ENCODE measurements at places on chromosomes 5 and 9.

- DNase-seq = no peak
Measured at GRCh38 chr5:73126381-73126780, 6.0 kb downstream of the TMEM171 start.

DNA sequence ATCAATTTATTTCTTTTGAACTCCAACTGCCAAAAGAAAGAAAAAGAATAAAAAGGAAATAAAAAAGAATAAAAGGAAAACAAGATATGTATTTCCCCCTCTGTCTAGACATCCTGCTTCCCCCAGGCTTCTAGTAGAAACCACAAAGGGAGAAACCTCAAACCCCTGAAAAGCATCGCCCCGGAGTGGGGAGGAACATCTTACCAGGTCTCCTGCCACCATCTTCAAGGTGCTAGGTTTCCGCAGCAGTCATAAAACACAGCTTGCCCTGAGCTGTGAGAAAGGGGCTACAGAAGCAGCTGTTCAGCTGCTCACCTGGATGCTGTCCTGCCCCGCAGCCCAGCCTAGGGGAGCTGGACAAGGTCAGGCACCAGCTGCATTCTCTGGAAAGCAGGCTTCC lies 487.7 kb downstream of the GADD45G start:
- DNase-seq = no peak

GRCh38 chr9:116913536-116913935 lies 226.4 kb downstream of the TRIM32 start:
- no peak for DNase-seq

- DNase-seq = no peak
Measured at GRCh38 chr9:98851730-98852459, 44.4 kb downstream of the GALNT12 start.

DNA sequence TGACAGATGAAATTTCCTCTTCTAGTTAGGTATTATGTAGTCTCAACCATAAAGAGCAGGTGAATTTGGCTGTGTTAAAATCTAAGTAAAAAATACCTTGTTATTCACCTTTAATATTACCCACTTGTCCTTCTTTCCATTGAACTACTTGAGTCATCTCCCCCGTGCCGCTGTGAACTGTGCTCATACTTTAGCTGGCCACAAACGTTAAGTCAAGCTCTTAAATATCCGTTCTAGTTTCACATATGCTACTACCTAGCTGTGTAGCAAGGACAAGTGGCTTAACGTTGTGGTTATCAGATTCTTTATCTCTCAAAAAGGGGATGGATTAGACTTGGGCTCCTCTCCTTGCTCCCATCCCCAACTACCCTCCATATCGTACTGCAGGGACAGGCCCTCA lies 110.4 kb downstream of the EFNA5 start:
- no peak for DNase-seq

DNA sequence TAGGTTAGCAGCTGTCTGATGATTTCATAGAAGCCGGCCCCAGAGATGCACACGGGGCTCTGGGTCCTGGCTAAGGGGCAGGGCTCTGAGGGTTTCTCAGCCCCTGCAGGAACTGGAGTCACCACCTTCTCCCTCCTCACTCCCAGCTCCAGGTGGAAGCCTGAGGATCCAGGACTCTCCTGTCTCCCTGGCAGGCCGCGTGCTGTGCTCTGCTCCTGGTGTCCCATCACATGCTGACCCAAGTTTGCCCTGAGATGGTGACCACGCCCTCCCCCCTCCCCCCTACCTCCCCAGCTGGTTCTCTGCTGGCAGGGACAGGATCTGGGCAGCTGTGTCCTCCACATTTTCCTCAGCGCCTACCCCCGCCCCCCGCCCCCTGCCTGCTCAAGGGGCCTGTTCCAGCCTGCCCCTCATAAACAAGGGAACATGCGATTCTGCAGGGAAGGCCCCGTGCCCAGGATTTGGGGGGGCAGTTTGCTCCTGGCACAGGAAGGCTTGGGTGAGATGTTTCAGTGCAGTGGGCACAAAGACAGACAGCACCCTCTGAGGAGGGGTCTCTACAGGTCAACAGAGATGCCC lies 87.4 kb downstream of the PSD2 start:
- no peak for DNase-seq
